ENCODE measurements at places on chromosomes 2 and 18.

DNA sequence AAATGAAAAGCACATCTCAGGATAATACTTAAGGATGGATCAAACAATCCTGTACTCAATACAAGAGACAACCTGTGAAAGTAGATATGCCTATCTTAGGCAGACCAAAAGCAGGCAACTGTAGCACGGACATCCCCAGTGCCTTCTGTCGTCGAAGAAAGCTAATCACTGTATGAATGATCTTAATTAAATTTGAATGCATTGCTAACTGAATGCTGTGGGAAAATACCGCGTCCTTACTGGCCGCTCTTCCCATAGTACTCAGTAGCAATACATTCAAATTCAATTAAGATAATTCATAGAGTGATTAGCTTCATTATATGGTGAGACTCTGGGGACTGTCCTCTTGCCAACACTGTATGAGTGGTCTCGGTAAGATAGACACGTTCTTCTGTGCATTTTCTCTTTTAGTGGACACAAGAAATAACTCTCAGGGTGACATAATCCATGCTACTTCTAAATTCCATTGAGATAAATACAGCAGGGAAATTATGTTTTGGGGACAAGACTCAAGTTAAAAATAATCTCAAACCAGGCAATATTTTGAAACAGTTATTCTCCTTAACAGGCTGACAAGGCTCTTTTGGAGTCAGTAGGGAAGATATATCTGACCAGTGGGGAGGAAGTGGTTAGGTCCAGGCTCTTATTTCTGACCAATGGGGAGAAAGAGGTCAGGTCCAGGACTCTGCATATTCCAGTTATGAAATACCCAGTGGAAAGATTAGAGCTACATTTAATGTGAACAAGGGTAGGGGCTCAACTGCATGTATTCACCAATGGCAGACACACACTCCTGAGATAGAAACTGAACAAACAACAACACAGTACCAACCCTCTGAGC, 97.3 kb downstream of the DOCK10 start:
- DNase-seq: no peak

- DNase-seq: no peak
These were observed 167.3 kb downstream of the ASXL3 start for GRCh38 chr18:33745151-33745795.

DNA sequence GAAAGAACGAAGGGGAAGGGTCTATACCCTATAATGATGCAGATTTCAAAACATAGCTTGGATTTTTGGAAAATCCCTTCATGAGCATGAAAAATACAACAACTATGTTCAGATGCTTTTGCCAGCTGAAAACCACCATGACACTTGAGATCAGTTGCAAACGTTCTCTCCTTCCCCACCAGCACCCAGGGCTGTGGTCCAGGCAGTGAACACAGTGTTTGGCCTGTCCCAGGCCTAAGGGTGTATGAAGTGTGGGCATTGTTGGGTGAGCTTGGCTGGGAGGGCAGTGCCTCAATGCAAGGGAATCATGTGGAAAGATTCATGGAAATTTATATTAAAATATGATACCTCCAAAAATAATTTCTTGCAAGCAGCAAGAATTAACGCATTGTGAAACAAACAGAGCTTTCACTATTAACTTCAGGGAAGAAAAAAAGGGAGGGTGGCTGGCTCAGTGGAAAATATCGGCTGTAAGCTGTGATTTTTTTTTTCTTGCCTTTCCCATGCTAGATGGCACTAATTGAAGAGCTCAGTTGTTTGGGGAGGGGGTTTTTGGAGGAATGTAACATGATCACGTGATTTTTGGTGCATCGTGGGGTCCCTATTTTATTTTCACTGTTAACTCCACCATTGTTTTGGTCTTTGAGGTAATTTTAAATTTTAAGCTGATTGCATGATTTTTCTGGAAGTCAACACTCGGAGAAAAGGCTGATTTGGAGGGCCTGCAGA, 52.0 kb downstream of the CDC42EP3 start:
- no peak for DNase-seq

- DNase-seq: no peak
These were observed 52.1 kb upstream of the CNGA3 start for GRCh38 chr2:98293931-98294687.

- DNase-seq: no peak
These were observed 1467.8 kb downstream of the DPP10 start for GRCh38 chr2:115910270-115910669.

- no peak for DNase-seq
These were observed 106.5 kb upstream of the CHRNA1 start for GRCh38 chr2:174870787-174871186.

GRCh38 chr18:59047321-59048047, 92.2 kb upstream of the SEC11C start:
- DNase-seq: no peak

- DNase-seq: peak; percentile 13
These were observed 92.7 kb downstream of the PIK3C3 start for GRCh38 chr18:42047721-42048120.

DNA sequence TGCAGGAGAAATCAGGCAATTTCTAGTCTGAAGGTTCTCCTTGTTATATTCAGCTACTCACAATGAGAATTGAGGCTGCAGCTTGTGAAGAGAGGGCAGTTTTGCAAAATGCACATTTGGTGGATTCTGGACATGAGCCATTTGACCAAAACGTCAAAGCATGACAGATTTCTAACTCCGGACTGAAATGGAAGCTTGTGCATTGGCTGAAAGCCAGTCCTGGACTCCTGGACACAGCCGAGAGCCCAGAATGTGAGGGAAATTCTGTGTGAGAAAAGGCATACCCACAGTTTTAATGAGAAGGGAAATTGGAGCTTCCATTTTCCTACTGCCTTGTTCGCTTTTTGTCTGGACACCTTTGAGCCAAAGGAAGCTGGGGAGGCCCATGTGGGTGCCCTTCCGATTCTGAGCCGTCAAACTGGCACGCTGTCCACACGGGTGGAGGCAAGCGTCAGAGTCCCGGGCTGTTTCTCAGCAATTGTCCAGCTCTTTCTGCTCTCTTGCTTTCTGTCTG, 23.7 kb upstream of the ROCK2 start:
- no peak for DNase-seq

- no peak for DNase-seq
These were observed 34.8 kb downstream of the TIMM21 start for GRCh38 chr18:74183130-74183529.

GRCh38 chr2:20184067-20184938, 40.6 kb downstream of the SDC1 start:
- peak; percentile 71 for DNase-seq

GRCh38 chr2:46147626-46148368, 149.4 kb upstream of the EPAS1 start:
- no peak for DNase-seq

DNA sequence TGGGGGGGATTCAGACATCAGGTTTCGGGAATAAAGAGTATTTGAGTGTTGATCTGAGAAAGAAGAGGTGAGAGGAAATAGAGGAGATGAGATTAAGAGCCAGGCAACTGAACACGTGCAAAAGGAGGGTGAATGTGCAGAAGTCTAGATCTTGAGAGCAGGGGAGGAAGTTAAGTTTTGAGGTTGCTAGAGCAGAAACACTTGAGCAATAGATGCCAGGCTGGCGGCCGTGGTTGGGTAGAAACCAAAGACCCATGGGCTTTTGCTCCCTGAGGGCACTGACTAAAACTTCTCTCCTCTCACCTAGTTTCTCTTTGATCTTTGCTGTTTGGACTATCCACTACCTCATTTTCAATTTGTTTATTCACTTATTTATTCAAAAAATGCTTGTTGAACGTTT, 116.0 kb downstream of the CDC42EP3 start:
- DNase-seq: no peak

GRCh38 chr2:143629340-143629739, 500.1 kb downstream of the ARHGAP15 start:
- peak; percentile 53 for DNase-seq
